ENCODE measurements at places on chromosomes 4 and X.
A peak's percentile ranks its signal among the peaks of the same experiment; 100 is the strongest.

- DNase-seq, result no peak
Observed at GRCh38 chr4:24704149-24704548, 91.2 kb upstream of the SOD3 start.

- DNase-seq, result no peak
Observed at GRCh38 chr4:20268028-20268427, 16.3 kb downstream of the SLIT2 start.

GRCh38 chr4:125313497-125313896 is 1.3 kb upstream of the FAT4 start:
- DNase-seq, result peak; percentile 88

DNA sequence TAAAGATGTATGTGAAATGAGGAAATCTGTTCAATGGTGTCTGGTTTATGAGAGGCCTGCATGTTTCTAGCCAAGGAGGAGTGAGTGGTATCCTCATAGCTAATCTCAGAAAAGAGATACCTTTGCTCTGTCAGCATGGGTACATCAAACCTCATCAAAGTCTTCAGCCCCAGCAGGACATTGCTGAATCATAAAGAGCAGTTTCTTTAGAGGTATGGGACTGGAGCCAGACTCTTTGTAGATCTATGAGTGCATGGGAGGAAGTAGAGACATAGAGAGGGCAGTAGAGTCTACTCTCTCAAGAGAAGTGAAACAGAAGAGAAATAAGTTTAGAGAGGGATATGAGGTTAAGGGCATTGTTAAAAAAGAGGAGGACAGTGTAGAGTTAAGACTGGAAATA is 1950.9 kb downstream of the ARAP2 start:
- DNase-seq, result peak; percentile 69

- DNase-seq, result peak; percentile 87
Observed at GRCh38 chr4:98653890-98654867, 4.2 kb downstream of the TSPAN5 start.

DNA sequence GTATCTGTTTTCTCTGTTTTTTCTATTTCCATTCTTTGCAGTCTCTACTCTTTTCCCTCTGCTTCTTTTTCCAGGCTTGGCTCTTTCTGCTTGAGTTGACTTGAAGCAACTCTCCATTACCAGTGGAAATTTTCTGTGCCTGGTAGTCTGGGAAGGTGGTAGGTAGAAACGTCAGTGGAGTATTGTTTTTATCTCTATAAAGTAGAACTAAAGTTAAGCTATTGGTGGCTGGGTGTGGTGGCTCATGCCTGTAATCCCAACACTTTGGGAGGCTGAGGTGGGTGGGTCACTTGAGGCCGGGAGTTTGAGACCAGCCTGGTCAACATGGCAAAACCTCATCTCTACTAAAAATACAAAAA is 438.1 kb upstream of the AR start:
- DNase-seq, result no peak

- DNase-seq, result no peak
Observed at GRCh38 chr4:111761531-111761930, 383.7 kb upstream of the FAM241A start.

DNA sequence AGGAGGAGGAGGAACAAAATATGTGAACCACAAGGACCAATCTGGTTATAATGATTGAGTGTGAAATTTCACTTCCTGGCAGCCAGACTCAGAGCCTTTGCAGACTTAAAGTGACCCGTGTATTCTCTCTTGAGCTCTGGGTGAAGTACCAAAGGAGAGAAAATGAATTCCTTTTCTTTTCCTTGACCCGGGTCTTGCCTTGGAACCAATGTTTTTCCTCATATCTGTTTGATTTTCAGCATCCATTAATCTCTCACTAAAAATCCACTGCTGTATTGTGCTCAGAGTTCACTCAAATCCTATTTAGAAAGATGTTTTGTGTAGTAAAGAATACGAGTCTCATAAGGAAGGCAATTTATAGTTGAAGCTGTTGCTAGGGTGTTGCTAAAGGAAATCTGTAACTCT is 78.3 kb upstream of the C1QTNF7 start:
- DNase-seq, result no peak

DNA sequence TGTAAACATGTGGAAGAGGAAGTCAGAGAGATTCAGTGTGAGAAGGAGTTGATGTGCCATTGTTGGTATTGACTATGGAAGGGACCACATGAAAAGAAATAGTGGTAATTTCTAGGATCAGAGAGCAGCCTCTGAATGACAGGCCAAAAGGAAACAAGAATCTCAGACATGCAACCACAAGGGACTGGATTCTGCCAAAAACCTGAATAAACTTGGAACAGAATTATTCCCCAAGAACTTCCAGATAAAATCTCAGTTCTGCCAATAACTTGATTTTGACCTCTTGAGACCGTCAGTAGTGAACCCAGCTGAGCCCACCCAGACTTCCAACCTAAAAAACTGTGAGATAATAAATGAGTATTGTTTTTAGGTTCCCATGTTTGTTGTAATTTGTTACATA is 653.6 kb upstream of the NR3C2 start:
- DNase-seq, result peak; percentile 74

GRCh38 chrX:14546190-14546589 is 16.9 kb downstream of the GLRA2 start:
- no peak for DNase-seq

DNA sequence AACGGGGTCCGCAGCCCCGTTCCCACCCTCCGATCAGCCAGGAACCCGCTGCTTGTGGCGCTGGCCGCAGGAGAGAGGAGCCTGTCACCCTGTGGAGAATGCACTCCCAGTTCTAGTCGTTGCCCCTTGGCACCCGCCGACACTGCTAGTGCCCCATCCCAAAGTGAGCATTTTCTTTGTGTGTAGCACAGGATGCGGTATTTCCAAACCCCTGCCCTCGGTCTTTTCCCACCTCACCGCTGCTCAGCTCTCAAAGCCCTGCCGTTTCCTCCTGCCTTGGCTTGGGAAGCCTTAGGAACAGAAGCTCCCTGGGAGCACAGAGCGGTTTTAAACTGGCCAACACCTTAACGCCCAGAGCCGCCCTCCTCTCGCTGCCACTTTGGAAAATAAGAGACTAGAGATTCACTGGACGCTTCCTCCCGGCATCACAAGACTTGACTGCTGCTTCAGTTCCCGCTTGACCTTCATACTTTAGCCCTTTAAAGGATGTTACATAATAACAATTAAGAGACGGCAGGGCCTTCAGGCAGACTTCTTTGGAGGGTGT is 772 bp downstream of the CYP4V2 start:
- no peak for DNase-seq

GRCh38 chr4:183522821-183523220 is 18.0 kb downstream of the ING2 start:
- no peak for DNase-seq

- no peak for DNase-seq
Observed at GRCh38 chrX:71181558-71181909, 36.9 kb downstream of the NLGN3 start.

DNA sequence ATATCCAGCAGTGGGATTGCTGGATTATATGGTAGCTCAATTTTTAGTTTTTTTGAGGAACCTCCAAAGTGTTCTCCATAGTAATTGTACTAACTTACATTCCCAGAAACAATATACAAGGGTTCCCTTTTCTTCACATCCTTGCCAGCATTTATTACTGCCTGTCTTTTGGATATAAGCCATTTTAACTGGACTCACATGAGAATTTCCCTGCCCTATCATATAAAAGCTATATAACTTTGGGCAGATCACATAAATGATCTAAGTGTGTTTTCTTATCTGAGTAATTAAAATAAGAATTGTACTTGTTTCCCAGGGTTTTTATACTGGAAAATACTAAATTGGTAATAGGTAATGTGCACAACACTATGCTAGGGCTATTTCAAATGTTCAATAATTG is 25.4 kb downstream of the APOOL start:
- no peak for DNase-seq
